Camera-type eye (tissue), 1 donor: ENCODE measurements at places on chromosomes 7 and 10. TPM values are rescaled to one million over a fixed set of nuclear protein-coding genes. Genes with fewer than 3 reads are reported as not detected.

The SORBS1 gene
- 72.9 TPM for total RNA-seq

The C10orf143 gene
- total RNA-seq = 0.71 TPM

The CTNNA3 gene
- 9.3 TPM for total RNA-seq

The ZWINT gene
- total RNA-seq = 16.4 TPM

The SEMA3E gene
- 9.2 TPM for total RNA-seq

The CYP2C8 gene
- 2.6 TPM for total RNA-seq

The TMEM72 gene
- total RNA-seq = 3.5 TPM

The MMD2 gene
- 5.7 TPM for total RNA-seq

The TRPV5 gene
- total RNA-seq = 0.16 TPM

The MYH16 gene
- not detected for total RNA-seq

The TAS2R3 gene
- 4.2 TPM for total RNA-seq

The ANXA8L1 gene
- 4.9 TPM for total RNA-seq

The SPDYE2 gene
- total RNA-seq = 0.27 TPM

The FAM237B gene
- not detected for total RNA-seq

The TACC2 gene
- total RNA-seq = 44.5 TPM

The CLRN3 gene
- not detected for total RNA-seq

The TRAPPC14 gene
- total RNA-seq = 13.5 TPM
